ENCODE measurements at places on chromosomes 2 and 18.

DNA sequence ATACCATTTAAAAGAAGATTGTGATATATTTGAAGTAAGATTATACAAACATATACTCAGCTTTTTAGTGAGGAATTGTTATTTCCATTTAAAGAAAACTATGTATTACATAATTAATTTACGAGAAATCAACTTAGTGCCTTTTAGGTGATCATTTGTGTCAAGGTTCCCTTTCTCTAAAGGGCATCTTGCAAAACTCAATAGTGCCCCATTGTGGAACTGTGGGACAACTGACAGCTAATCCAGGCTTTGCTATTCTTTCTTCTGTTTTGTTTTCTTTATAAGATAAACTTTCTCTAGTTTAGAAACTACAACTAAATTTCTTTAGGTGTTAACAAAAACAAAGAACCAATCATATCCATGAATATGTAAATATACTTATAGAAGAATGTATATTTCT is 24.3 kb upstream of the VIT start:
- no peak for DNase-seq

GRCh38 chr18:58580623-58581022 is 48.3 kb downstream of the ALPK2 start:
- no peak for DNase-seq

DNA sequence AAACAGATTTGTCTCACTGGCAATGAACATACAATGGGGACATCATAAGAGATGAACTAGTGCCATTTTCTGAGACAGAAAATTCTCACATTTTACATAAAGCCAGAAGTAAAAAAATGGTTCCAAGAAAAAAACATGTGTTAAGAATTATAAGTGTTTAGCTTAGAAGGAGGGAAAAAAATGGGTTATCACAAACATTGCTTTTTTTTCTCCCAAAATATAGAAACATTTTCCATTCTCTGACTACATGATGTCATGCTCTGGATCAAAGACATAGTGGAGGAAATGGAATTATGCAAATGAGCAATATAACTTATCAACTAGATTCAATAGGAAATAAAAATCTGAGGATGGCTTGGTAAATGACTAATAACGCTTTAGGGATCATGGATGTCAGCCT is 49.8 kb downstream of the SPATS2L start:
- DNase-seq, result no peak

GRCh38 chr2:229408356-229408755 is 137.3 kb upstream of the PID1 start:
- no peak for DNase-seq

GRCh38 chr2:64469261-64469660 is 15.3 kb downstream of the LGALSL start:
- no peak for DNase-seq

- peak; percentile 20 for DNase-seq
Measured at GRCh38 chr2:109475531-109476210, 138.1 kb downstream of the SEPTIN10 start.

DNA sequence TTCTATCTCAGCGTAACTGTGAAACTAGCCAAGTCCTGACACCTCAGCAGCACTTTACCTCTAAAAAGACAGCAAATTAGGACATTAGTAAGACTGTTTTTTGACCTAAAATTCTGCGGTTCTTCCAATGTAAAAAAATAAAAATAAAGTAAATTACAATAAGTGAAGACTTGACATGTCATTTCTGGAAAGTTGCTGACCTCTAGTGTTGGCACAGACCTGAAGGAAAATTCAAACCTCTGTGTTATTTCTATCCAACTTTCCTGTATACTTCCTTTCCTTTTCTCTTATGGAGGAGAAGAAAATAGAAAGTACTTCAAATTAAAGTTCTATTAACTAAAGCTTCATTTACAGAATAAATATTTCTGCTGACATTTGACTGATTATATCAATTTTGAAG is 110.6 kb downstream of the TMEM182 start:
- no peak for DNase-seq

DNA sequence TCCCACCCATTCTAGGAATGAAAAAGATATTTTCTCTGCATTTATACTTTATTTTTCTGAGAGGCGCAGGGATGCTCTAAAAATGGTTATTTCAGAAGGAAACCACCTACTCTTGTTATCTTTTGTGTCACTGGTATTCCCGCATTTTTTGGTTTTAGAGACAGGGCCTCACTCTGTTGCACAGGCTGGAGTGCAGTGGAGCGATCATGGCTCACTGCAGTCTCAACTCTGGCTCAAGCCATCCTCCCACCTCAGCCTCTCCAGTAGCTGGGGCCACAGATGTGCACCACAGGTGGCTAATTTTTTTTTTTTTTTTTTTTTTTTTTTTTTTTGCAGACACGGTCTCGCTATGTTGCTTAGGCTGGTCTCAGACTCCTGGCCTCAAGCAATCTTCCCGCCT is 135.9 kb downstream of the NCK2 start:
- no peak for DNase-seq

GRCh38 chr18:61322265-61322873 is 10.9 kb upstream of the CDH20 start:
- no peak for DNase-seq

DNA sequence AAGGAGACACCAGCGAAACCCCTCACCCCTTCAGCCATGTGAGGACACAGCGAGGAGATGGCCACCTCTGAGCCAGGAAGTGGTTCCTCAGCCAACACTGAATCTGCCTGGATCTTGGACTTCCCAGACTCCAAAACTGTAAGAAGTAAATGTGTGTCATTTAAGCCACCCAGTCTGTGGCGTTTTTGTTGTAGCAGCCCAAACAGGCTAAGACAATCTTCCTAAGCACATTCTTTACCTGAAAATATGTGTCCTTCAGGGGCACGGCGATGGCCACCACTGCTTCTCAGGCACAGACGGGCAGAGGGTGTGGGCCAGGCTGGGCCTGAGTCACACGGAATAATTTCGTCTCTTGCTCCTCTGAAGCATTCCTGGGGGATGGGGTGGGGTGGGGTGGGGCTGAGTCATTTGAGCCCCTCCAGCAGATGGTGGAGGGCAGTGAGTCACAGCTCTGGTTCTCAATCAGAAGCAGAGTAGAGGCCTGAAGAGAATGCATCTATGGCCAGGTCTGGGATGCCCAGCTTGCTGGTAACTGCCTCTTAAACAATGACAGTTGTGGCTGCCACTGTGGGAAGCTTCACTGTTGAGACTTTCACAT is 142.4 kb downstream of the CAPN13 start:
- DNase-seq, result no peak

DNA sequence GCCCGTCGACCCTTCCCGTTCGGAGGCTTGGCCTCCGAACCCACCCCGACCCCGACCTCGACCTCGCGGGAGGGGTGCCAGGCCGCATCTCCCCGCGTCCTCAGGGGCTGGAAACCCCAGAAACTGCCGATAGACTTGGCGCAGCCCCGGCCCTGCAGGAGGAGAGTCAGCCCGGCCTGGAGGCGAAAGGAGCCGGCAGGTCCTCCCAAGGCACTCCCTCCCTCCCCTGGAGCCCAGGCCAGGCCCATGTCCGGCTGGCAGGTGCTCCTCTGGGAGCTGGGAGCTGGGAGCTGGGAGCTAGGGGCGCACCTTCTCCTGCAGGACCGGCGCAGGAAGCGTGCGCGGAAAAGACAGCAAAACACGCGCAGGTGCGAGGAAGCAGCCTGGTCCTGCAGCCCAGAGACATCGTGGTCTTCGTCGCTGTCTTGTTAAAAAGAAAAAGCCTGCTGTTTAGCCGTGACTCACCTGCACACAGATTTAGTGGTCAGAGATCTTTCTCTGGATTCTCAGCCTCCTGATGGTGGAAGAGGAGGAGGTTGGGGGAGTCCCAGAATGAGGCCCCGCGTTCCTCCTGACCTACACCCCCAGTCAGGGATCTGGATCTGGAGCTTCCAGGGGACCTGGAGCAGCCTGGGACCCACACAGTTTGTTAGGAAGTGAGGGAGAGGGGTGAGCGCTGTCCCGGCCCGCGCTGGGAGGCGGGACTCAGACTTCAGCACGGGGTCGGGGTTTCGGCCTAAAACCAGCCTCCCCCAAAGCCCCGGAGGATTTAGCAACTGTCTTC is 660 bp upstream of the MBP start:
- DNase-seq, result peak; percentile 69

DNA sequence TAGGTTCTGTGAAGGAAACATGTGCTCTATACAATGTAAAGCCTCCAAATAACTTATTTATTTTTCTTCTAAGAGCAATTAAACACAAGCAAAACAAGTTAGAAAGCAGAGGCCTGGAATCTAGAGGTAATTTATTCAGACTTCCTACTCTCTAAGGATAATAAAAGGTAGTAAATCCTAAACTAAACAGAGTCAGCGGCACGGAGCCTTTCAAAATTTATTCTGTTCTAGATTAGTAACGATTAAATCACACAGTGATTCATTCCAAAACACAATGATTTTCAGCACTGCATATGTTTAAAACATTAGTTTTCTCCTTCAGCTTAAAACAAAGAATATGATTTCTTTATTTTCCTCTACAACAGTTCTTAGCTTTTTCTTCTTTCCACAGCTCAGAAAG is 160.9 kb downstream of the FBXO15 start:
- no peak for DNase-seq

DNA sequence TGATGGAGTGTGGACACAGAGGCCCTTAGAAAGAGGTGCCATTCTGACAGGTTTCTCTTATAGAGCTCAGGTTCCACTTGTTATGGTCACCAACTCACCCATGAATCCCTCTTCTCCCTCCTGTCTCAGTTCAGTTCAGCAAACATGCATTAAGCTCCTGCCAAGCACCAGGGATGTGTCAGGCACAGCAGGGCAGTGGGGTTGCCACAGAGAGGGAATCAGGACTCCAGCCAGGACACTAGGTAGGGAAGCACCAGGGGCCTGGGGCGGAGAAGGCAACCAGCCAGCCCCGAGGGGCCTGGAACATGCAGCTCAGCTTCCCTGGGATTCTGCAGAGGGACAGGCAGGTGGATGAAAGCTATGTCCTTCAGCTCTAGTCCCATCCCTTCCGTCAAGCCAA is 44.6 kb downstream of the TOGARAM2 start:
- DNase-seq, result no peak

GRCh38 chr18:65235966-65236624 is 514.7 kb upstream of the CDH7 start:
- no peak for DNase-seq

DNA sequence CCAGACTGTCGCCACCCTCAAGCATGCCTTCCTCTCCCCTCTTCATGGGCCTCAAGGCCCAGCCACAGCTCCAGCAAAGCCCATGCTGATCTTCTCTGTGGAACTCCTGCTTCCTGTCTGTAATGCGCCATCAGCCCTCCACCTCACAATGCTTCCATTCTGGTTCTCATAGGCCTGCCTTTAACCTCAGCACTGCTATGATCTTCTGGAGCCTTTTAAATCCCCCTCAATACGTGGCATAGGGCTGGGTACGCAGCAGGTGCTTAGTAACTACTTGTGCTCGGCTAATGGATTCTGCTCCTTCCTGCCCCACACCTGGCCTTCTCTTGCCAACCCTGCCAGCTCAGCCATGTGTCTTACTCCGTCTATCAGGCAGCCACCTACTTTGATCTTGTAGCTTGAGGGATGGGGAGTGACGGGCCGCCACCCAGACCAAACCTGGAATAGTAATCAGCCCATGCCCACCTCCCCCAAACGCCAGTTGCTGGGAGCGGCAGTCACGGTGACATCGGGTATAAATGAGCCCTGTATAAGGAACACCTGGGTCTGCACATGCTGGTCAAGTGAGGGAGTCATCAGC is 106.7 kb upstream of the MCFD2 start:
- DNase-seq, result no peak

DNA sequence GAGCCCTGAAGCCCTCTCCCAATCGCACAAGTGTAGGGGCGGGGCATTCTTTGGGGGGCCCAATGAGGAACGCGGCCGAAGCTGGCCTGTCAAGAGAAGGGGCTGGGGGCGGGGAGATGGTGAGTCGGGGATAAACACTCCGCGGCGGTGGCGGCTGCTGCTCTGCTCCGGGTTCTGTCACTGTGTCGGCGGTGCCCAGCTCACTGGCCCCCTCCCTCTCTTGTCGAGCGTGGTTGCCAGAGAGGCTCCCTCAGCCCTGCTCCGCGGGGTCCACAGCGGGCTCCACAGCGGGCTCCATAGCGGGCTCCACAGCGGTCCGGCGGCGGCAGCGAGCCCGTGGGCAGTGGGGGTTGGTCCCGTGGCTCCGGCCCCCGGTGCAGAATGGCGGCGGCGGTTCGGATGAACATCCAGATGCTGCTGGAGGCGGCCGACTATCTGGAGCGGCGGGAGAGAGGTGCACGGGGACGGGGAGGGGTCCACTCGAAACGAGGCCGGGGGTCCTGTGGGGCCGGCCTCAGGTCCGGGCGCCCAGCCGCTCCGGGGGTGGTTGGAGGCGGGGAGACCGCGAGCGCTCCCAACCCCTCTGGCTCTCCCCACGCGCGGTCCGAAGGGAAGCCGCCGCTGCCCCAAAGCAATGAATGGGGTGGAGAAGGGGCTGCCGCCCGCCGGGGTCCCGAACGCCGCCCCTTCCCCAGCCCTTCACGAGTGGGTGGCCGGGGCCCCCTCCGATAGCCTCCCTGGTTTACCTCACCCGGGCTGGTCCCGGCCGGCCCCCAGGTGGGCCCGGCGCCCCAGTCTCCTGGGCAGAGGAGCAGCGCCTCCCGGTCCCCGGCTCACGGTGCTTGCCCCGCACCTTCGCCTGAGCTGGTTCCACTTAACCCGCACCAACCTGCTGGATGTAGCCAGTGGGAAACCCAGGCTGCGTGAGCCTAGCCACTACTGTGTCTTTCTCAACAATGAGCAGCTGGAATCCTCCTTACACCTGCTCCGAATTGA is at the start of gene MXD1:
Gene MXD1 (plus strand): TSS at position 160 of the 996 bp plus-strand sequence. CDS start 222 bp downstream, at position 382.
- peak; percentile 59 for DNase-seq

DNA sequence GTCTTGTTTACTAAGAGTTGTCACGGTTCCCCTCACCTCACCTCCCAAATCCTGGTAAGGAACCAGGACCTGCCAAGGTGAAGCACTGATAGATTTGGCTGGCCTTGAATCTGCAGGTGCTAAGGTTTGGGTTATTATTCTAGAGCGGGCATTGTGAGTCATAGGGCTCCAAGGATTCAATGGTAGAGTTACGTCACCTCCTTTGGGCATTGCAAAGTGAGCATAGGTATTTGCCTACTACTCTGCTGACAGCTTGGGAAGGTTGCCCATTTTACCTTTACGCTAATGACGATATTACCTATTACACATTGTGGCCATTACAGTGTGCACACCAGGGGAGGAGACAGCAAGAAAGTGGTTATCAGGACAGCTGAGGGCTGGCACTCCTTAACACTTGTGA is 59.3 kb downstream of the SETBP1 start:
- no peak for DNase-seq

GRCh38 chr2:84889332-84889731 is 8.4 kb upstream of the TRABD2A start:
- no peak for DNase-seq

- no peak for DNase-seq
Measured at GRCh38 chr2:98027538-98027937, 31.8 kb upstream of the TMEM131 start.

DNA sequence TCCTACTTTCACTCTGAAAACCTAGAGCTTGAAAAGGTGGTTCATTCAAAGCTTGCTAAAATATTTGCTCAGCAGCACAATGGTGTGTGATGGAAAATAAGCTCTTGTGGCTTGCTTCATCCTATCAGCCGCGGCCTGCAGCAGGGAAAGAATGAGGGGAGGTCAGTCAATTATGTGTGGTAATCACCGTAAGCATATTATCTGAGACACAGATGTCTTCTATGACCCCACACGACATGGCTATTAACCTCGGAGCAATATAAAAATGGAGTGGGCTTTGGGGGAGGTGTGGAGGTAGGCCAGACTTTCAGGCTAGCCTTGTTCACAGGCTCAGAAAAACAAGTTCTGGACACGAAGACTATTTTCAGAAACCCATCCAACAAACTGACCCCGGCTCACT is 98.4 kb upstream of the SIX3 start:
- no peak for DNase-seq
